ENCODE measurements at places on chromosomes 4 and X. TPM values are rescaled to one million over a fixed set of nuclear protein-coding genes. Genes with fewer than 3 reads are reported as not detected.

GRCh38 chrX:120242813-120243212 lies 7.8 kb upstream of the ZBTB33 start:
- H3K4me1 ChIP-seq = peaks cover 8% of the 10 kb centered on the region
- no peak overlapping the region for H3K27ac ChIP-seq
- H3K4me3 ChIP-seq = no peak overlapping the region
- no peaks in the 10 kb centered on the region for H3K36me3 ChIP-seq

- H3K4me3 ChIP-seq = no peak overlapping the region
- H3K27me3 ChIP-seq = no peaks in the 10 kb centered on the region
- H3K27ac ChIP-seq = no peak overlapping the region
Observed at GRCh38 chrX:45668686-45669443, 468.2 kb upstream of the DIPK2B start.

DNA sequence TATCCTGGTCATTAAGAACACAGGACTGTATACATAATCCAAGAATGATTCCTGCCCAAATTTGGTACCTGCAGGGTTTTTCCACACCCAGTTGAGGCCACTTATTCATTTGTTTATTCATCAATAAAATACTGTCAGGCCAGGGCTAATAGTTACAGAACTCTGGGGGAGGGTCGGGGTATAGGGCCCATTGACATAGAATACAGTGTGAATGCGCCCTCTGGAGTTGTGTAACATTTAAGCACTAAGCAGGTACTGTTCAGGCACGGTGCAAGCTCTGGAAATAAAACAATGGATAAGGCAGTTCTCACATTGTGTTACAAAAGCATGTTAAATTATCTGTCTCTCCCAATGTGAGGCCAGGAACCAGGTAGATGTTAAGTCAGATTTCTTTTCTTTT lies 30.8 kb upstream of the LRBA start:
- H3K4me3 ChIP-seq = no peak overlapping the region
- H3K27me3 ChIP-seq = no peaks in the 10 kb centered on the region
- no peaks in the 10 kb centered on the region for H3K4me1 ChIP-seq

- H3K27me3 ChIP-seq = no peaks in the 10 kb centered on the region
- peak overlapping the region; percentile 77 for H3K4me3 ChIP-seq
- no peaks in the 10 kb centered on the region for H3K36me3 ChIP-seq
- DNase-seq = peak; percentile 48
- peak overlapping the region; percentile 86 for H3K27ac ChIP-seq
Observed at GRCh38 chrX:20267931-20268701, 1.4 kb upstream of the RPS6KA3 start.

DNA sequence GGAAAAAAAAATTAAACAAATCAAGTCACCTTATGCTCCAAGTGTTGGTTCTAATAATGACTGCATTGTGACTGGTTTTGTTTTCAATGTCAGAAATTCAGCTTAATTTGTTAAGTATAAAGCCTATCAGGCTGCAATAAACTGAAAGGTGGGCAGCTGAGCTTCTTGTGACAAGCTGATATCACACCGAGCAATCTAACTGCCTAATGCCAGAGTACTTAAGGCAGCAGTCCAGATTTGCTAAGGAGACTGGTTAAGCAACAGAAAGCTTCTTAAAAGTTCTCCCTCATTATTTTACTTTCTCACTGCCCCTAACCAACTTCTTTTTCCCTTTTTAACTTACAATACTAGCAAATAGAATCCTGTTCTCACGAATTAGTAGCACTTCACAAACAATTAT lies 201.0 kb downstream of the MAB21L2 start:
- no peaks in the 10 kb centered on the region for H3K27me3 ChIP-seq
- no peak overlapping the region for H3K27ac ChIP-seq
- H3K36me3 ChIP-seq = no peaks in the 10 kb centered on the region
- H3K4me3 ChIP-seq = no peak overlapping the region
- no peak for DNase-seq
- H3K4me1 ChIP-seq = no peaks in the 10 kb centered on the region

DNA sequence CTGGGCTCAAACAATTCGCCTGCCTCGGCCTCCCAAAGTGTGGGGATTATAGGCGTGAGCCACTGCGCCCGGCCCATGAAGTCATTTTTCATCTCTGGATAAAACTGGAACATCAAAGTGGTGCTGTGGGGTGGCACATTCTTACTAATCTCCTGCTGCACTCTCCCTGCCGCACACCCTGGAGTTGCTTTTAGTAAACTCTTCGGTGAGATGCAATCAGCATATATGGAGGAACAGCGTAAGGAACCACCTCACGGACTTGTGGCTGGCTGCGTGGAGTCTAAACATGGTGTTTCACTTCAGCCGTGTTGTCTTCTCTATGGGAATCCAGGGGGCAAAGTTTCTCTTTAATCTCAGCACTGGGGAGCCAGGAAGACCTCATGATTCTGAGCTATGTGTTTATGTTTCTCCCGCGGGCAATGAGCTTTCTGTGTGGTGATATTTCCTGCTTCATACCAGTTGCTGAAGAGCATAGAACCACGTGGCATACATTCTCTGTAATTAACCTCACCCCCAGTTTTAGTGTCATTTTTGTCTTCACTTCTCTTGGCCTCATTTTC lies 2.1 kb upstream of the RHOH start:
- H3K27me3 ChIP-seq = no peaks in the 10 kb centered on the region
- H3K4me3 ChIP-seq = no peak overlapping the region

DNA sequence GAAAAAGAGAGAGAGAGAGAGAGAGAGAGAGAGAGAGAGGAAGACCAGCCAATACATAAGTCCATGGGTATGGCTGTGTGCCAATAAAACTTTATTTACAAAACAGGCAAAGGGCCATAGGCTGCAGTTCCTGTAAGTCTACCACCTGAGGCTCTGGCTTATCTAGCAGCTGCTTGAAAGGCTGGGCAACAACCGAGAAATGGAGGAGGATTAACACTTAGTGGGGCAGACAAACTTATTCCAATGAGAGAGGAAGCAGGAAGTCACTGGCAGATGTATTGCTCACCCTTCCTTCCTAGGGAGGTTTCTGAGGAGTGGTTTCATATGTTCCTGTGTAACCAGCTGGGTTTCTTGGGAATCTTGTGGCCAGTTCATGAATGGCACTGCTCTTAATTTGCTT lies 4.7 kb upstream of the GPR143 start:
- H3K36me3 ChIP-seq = no peaks in the 10 kb centered on the region
- H3K4me1 ChIP-seq = no peaks in the 10 kb centered on the region
- DNase-seq = no peak
- no peak overlapping the region for H3K27ac ChIP-seq
- peaks cover 22% of the 10 kb centered on the region for H3K27me3 ChIP-seq

- DNase-seq = no peak
- no peak overlapping the region for H3K4me3 ChIP-seq
- H3K4me1 ChIP-seq = peaks cover 23% of the 10 kb centered on the region
- peaks cover 51% of the 10 kb centered on the region for H3K36me3 ChIP-seq
- H3K27ac ChIP-seq = no peak overlapping the region
Observed at GRCh38 chr4:56463711-56464110, 3.7 kb upstream of the SRP72 start.

DNA sequence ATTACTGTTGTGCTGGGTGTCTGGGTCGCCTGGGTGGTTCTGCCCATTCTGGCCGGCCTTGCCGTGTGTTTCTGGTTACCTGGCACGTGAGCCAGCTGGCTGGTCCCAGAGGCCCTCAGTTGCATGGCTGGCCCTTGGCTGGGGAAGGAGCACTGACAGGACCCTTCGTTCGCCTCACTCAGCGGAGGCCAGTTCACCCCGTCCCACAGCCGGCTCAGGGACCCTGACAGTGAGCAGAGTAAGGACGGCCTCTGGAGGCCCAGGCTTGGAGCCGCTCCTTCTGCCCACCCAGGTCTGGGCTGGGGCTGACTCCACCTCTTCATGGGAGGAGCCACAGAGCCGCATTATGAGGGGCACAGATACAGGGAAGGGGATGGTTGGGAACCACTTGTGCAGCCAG lies 20.3 kb upstream of the HGFAC start:
- H3K4me3 ChIP-seq = no peak overlapping the region
- no peak for DNase-seq
- H3K27me3 ChIP-seq = no peaks in the 10 kb centered on the region
- H3K4me1 ChIP-seq = no peaks in the 10 kb centered on the region
- no peak overlapping the region for H3K27ac ChIP-seq
- H3K36me3 ChIP-seq = peaks cover 9% of the 10 kb centered on the region

DNA sequence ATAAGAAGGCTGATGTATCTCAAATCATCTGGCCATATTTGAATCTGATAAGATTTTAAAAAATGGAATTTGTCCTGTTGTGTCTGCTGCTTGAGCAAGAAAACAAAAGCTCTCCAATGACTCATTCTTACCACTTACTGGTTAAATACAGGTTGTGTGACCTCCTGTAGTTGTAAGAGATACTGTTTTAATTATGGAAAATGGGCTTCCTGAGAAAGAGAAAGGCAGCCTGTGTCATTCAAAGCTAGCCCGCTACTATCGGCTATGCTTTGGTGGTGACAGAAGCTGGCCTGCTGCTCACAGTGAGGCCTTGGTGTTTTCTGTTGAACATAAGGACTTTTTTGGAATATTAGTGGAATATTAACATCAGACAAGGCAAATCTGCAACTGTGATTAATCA lies 1722.1 kb upstream of the PCDH10 start:
- no peaks in the 10 kb centered on the region for H3K4me1 ChIP-seq
- no peak overlapping the region for H3K4me3 ChIP-seq
- no peak for DNase-seq

DNA sequence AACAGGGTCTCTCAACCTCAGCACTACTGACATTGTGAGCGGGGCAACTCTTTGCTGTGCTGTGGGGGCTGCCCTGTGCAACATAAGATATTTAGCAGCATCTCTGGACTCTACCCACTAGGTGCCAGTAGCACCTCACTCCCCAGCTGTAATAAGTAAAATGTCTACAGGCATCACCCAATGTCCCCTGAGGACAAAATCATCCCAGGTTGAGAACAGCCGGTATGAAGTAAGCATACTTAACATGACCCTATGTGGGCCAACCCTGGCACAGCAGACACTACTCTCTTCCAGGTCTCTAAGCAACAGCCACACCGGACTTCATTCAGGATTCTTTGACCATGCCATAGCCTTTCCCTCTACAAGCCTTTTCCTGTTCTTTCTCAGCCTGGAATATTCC lies 10.5 kb upstream of the MGST2 start:
- DNase-seq = peak; percentile 26
- no peak overlapping the region for H3K27ac ChIP-seq
- H3K27me3 ChIP-seq = no peaks in the 10 kb centered on the region
- H3K4me1 ChIP-seq = peaks cover 31% of the 10 kb centered on the region

DNA sequence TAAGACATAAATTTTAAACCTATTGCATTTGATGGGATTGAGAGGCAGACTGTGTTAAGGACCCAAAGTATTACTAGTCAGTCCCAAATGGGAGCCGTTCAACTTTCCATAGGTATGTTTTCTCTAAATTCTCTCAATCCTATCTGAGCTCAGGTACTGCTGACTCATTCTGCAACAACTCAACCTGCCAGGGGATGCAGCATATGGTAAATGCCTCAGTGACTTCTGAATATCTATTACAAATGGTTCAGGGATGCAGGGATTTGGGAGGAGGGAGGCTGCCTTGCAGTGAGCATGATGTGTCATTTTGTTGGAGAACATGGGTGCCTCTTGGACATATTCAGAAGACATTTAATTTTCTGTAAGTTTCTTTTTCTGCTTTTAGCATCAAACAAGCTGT lies 97.3 kb downstream of the HDAC8 start:
- DNase-seq = no peak
- no peaks in the 10 kb centered on the region for H3K27me3 ChIP-seq
- H3K4me3 ChIP-seq = no peak overlapping the region
- no peak overlapping the region for H3K27ac ChIP-seq
- no peaks in the 10 kb centered on the region for H3K36me3 ChIP-seq

Gene RHOXF1
- 0.18 TPM for polyA plus RNA-seq

Gene CDS1
- polyA plus RNA-seq = 0.13 TPM

Gene CRMP1
- polyA plus RNA-seq = not detected

Gene SLC9B1
- polyA plus RNA-seq = 1.5 TPM

Gene RAP2C
- polyA plus RNA-seq = 18.8 TPM

Gene NUP54
- 25.0 TPM for polyA plus RNA-seq

Gene SYN1
- polyA plus RNA-seq = 4.0 TPM

All from CD14-positive monocyte (primary cell).